ENCODE measurements at places on chromosomes 7 and 10. TPM values are rescaled to one million over a fixed set of nuclear protein-coding genes. Genes with fewer than 3 reads are reported as not detected.

Gene CTBP2
- total RNA-seq, result 83.2 TPM

Gene TDRD1
- not detected for total RNA-seq

Gene FAM171A1
- 98.1 TPM for total RNA-seq

Gene MARVELD1
- total RNA-seq, result 50.3 TPM

Gene JAKMIP3
- total RNA-seq, result 0.05 TPM

Gene TMEM176A
- total RNA-seq, result not detected

Gene PLXNA4
- 1.2 TPM for total RNA-seq

Gene OR9A2
- not detected for total RNA-seq

Gene FAM25G
- total RNA-seq, result not detected

Gene AGAP5
- 4.7 TPM for total RNA-seq

Measured in glomerular endothelial cell (primary cell).